M059J (cell line): ENCODE measurements at places on chromosomes 6 and 20. TPM values are rescaled to one million over a fixed set of nuclear protein-coding genes. Genes with fewer than 3 reads are reported as not detected.
A peak's percentile ranks its signal among the peaks of the same experiment; 100 is the strongest.

DNA sequence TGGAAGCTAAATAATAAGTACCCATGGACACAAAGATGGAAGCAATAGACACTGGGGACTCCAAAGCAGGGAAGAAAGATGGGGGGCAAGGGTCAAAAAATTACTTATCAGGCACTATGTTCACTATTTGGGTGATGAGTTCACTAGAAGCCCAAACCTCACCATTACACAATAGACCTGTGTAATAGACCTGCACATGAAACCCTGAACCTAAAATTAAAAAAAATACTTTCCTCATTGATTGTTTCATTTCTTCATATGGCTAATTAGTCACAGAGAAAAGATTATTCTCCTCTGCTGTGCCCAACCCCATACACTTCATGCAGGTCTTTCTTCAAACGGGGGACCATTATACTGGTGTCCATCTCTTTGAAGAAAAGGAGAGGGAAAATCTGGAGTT is 213.0 kb upstream of the DTNBP1 start:
- DNase-seq: no peak

The KIAA0408 gene
- total RNA-seq: 2.2 and 3.0 TPM in 2 replicates

- DNase-seq: peak; percentile 51
Measured at GRCh38 chr6:31737315-31737990, 1.1 kb upstream of the CLIC1 start.

DNA sequence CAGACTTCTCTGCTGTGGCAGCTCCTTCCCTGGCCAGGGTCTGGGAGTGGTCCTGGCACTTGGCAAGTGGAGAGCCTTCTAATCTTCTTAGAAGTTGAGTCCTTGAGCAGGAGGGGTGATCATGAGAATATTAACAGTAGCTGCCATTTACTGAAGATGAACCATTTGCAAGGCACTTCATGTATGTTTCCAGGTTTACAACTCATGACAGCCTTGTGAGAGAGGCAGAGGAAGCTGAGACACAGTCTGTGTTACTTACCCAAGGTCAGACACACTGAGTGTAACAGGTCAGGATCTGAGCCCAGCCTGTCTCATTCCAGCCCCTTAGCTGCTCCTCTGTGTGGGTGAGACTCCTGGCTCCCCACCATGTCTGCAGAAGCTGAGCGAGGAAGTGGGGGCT is 45.5 kb upstream of the SRF start:
- no peak for DNase-seq

The CLPSL2 gene
- not detected in 2 replicates for total RNA-seq

The PRICKLE4 gene
- 0.12 and 0.30 TPM in 2 replicates for total RNA-seq

The MYL9 gene
- 29.0 and 39.2 TPM in 2 replicates for total RNA-seq

GRCh38 chr20:58660855-58661597 is 9.9 kb downstream of the STX16 start:
- no peak for DNase-seq

- DNase-seq: no peak
Measured at GRCh38 chr6:43812850-43813578, 43.0 kb downstream of the VEGFA start.
